Fibroblast of skin of scalp (primary cell): ENCODE measurements at places on chromosomes 5 and 9.

DNA sequence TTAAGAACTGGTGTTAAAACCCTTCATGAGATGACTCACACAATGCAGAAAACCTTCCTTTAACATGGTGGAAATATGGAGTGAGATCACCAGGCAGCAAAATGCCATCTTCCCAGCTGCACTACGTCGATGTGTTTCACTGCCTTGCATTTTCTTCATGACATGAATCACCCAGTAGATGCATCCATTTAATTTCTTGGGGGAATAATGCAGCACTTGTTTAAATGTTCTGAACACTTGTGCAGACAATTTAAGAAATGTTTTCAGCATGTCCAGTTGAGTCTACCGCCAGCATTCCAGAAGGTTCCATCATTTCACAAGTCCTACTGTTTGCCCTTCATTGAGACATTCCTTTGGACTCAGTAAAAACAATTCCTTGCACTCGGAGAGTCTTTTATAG lies 81.6 kb downstream of the ADAMTS16 start:
- DNase-seq = peak; percentile 61

GRCh38 chr5:93915142-93915553 lies 173.7 kb upstream of the POU5F2 start:
- DNase-seq = peak; percentile 60

GRCh38 chr5:122462486-122462885 lies 150.4 kb downstream of the SNCAIP start:
- no peak for DNase-seq

GRCh38 chr5:54876-55569 lies 36.9 kb upstream of the PLEKHG4B start:
- DNase-seq = no peak

- no peak for DNase-seq
Measured at GRCh38 chr9:106613250-106613737, 249.7 kb upstream of the ZNF462 start.

GRCh38 chr5:78360924-78361630 lies 660 bp downstream of the SCAMP1 start:
- peak; percentile 23 for DNase-seq

- DNase-seq = peak; percentile 66
Measured at GRCh38 chr9:97773723-97774122, 76.6 kb upstream of the XPA start.

DNA sequence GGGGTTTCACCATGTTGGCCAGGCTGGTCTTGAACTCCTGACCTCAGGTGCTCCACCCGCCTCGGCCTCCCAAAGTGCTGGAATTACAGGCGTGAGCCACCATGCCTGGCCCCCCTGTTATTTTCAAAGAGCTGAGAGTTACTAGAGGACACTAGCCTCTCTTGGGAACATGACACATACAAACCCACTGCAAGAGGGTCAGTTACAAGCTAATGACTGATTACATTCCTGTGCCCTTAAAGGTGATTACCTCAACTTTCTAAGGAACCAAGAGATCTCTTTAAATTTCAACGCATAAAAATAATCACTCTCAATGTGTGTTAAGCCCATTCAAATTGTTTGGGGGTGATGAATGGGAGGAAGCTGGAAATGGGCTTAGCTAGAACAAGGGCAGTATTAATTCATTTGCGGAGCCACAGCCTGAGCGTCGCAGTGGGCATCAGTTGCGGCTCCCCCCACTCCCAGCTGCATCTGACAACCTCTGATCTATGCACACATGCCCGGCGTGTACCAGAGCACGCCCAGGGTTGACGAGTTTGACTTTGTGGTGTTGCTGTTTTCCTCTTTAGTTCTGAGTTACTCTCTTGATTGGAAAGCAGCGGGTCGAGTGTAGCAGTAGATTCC lies 146.9 kb downstream of the GOLPH3 start:
- DNase-seq = peak; percentile 31

DNA sequence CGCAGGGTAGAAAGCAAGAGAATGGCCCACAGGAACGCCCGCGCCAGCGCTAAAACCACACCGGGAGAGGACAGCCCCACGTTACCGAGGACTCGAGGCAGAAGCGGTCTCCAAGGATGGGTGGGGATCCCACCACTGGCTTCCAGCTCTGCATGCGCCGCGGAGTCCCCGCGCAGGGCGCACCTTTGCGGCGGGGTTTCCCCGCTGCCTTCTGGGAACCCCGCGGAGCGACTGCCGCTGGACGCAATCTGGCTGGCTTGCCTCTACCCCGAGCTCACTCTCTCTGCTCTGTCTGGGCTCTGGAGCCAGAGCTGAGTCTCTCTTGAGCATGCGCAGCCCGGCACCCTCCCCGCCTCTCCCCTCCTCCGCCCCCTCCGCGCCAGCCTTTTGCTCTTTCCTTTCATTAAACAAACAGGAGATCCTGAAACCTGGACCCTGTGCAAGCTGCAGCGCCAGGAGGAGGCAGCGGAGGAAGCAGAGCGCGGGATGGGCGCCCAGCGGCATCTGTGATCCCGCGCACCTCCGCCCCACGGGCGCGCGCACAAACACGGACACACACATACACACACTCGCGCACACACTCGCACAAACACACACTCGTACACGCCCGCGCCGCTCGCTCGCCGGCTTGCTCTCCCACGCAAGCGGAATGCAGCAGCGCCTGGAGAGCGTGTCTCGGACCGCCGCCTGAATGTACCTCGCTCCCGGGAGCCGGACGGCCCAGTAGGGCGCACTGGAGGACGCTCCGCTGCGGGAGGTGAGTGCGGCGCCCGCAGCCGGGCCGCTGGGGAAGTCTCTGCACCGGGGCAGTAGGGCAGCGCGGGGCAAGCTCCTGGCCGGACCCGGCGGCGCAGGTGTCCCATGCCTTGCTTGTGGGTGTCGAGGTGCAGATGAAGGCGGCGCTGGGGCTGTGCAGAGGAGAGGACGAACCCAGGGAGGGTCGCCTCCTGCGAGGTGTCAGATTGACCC lies at the start of gene PLPPR1:
Gene PLPPR1 (plus strand): TSS at position 382 of the 969 bp plus-strand sequence.
- peak; percentile 49 for DNase-seq

DNA sequence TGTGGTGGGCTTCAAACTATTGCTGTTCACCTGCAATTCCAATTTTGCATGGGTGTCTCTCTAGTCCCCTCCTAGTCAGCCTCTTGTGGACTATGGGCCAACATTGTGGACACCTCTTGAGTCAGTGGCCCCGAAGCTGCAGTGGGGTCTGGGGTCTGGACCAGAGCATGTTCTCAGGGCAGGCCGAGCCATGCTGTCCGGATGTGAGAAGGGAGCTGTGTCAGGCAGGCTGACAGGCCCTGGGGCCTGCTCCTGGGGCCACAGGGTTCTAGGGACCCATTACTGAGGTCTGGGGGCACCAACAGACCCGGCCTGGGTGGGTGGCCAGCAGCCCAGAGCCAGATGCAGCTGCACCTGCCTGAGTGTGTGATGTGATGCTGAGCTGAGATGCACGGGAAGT lies 16.5 kb upstream of the IRX4 start:
- no peak for DNase-seq

GRCh38 chr9:29213417-29214153 lies 1640.3 kb upstream of the C9orf72 start:
- DNase-seq = no peak

DNA sequence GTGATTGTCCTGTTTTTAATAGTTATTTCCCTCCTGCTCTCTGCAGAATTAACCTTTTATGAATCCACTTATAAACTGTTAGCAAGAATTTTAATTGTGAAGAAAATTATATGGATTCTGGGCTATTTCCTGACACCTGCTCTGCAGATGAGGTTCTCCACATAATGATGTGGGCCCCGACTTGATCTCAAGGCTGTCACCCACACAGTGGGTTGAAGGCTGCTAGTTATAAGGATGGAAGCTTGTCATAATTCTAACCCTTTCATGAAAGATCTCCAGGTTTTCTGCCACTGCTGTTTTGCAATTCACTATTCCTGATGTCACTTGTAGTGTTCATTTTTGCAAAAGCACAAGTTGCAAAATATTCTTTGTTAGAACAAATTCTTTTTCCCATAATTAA lies 69.1 kb upstream of the MAN2A1 start:
- no peak for DNase-seq
